GM20000 (cell line): ENCODE measurements at places on chromosomes 3 and 15.

- DNase-seq = peak; percentile 46
These were observed 11.0 kb upstream of the RAB7A start for GRCh38 chr3:128714887-128715491.

GRCh38 chr3:42705962-42706585, 3.5 kb upstream of the HHATL start:
- no peak for DNase-seq

GRCh38 chr15:74889883-74890664, at the start of gene MPI:
Gene MPI, plus strand, starts transcription at chr15:74890042. Its CDS starts 32 bp downstream, at chr15:74890074.
- DNase-seq = peak; percentile 95

DNA sequence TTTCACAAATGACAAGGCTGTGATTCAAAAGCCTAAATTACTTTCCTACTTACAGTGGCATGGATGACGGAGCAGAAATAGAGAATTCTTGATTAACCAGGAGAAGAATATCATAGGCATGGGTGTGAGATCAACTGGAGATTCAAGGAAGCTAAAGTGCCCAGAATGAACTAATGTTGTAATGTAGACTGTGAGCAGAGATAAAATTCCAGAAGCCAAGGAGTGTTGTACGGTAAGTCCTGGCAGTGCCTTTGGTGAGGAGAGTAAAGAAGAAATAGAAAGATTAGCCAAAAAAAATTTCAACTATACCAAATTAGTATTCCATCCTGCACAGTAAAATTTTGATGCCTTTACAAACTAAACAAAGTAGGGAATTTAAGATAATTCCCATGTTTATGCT, 75.9 kb downstream of the ZBTB20 start:
- DNase-seq = no peak

DNA sequence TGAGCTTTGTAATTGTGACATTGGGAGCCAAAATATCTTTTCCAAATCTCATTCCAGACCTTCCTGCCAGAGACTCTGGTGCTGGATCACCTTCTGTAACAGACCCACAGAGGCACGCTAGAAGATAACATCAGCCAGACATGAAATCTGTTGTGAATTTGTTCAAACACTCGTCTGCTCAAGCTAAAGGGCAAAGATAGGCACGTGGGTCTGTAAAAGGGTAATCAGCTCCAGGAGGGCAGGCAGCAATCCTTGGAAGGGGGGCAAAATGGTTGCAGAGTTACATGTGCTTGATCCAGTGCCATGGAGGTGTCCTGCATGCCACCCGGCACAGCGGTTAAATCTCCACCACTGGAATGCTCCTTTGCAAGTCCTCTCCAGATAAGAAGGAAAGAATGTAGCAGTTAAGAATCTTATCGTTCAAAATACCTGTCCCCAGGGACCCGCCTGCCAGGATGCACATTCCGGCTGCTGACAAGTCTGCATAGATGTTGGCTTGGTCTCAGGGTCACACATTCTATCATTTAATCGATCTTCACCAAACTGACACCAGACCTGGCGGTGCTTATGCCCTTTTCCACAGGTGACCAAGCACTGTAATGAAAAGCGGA, 74.8 kb downstream of the ADAMTS9 start:
- DNase-seq = no peak

GRCh38 chr3:12046406-12046805, 42.2 kb downstream of the SYN2 start:
- no peak for DNase-seq

DNA sequence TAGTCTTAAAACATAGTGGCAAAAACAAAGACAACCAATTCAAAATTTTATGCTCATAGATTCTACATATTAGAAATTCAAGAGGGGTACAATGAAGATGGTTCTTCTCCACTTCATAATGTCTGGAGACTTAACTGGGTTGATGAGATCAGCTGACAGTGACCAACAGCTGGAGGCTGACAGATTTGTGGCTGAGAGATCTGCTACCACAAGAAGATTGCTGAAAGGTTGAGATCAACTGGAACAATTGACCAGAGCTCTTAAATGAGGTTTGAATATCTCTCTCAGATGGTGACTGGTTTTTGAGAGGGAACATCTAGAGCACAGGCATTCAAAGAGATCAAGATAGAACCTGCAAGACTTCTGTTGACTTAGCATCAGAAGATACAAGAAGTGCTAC, 254.1 kb upstream of the ARPP21 start:
- no peak for DNase-seq

GRCh38 chr3:105516972-105517371, 150.3 kb downstream of the ALCAM start:
- DNase-seq = no peak

DNA sequence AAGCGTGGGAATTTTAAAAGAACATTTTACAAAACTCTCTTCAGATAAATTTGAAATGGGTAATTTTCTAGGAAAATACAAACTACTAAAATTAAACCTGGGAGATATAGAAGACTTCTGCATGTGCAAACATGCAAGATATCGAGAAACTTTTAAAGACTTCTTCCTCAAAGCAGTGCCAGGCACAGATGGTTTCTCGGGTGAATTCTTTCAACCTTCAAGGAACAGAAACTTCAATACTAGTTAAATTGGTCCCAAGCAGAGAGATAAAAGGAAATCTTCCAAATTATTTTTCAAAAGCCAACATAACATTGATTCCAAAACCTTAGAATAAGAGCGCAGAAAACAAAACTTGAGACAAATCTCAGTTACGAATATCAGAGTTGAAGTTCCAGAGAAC, 732.7 kb downstream of the PDCD6IP start:
- DNase-seq = no peak

GRCh38 chr3:102085431-102086176, 236.3 kb downstream of the NFKBIZ start:
- DNase-seq = no peak

GRCh38 chr15:66226736-66227135, 26.8 kb downstream of the MEGF11 start:
- no peak for DNase-seq

DNA sequence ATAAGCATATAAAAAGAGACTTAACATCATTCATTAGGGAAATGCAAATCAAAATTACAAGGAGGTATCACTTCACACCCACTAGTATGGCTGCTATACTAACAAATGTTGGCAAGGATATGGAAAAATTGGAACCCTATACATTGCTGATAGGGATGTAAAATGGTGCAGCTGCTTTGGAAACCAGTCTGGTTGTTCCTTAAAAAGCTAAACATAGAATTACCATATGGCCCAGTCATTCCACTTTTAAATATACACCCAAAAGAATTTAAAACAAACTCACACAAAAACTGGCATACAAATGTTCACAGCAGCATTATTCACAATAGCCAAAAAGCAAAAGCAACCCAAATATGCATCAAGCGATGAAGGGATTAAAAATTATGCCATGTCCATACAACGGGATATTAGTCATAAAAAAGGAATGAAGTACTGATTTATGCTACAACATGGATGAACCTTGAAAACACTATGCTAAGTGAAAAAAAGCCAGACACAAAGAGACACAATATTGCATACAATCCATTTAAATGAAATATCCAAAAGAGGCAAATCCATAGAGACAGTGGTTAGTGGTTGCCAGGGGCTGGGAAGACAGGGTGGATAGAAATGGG, 118.3 kb downstream of the OSBPL10 start:
- no peak for DNase-seq

- no peak for DNase-seq
These were observed 1301.6 kb downstream of the SI start for GRCh38 chr3:163776743-163777142.

DNA sequence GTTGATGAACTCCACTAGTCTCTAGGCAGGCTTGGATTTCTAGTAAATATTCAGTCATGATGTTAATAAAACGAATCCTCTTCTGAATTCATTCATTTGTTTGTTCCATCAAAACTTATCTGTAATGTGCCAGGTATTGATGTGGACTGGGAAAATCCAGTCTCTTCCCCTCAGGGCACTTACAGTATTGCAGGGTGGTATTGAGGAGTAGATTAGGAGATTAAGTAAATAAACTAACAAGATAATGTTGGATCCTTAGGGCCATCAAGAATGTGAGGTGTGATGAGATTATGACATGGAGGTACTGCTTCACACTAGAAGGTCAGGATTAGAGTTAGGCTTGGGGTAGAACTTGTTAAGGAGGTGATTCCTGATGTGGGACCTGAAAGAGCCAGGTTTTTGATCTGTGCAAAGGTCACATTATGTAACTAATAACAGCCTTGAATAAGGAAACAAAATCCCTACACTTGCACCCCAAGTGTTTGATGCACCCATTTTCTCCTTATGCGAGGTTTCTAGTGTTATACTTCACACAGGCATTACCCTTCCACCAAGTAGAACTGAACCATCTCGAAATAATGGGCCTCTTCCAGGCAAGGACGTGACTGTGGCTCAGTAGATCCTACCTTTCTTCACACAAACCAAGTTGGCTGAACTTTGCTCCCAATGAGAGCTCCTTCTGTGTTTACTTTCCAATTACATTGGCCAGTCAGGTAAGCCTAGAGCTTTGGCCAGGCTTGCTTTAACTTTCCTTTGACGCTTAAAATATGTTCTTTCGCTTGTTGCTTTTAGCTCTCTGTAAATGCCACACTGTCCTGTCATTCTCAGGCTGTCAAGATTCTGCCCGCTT, 16.7 kb downstream of the MCTP2 start:
- DNase-seq = no peak

DNA sequence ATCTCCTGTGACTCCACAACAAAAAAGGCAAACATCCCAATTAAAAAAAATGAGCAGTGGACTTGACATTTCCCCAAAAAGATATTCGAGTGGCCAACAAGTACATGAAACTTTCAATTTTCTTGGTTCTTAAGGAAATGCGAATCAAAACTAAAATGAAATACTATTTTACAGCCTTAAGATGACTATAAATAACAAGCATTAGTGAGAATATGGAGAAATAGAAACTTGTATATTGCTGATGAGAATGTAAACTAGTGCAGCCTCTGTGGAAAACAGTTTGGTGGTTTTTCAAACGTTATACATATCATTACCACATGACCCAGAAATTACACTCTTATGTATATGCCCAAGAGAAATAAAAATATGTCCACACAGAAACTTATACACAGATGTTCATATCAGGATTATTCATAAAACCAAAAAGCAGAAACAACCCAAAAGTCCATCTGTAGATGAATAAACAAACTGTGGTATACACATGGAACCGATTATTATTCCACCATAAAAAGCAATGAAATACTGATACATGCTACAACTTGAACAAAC, 153.2 kb upstream of the GPR149 start:
- DNase-seq = no peak

- peak; percentile 18 for DNase-seq
These were observed 588.7 kb upstream of the CBLB start for GRCh38 chr3:106457281-106458180.

DNA sequence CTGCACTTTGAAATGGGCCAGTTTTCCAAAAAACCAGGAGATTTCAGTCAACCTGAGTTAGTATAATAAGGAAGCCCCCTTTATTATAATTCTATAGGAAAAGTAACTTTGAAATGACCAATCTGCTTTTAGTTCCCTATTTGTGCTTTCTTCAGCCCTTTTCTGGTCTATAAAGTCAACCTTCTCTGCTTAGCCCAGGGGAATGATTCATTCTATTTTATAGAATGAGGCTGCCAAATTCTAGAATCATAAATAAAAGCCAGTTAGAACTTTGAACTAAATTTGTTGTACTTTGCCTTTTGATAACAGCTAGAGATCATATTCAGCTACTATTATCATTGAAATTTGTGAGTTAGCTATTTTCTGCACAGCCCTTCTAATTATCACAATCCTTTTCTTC, 24.7 kb downstream of the CIP2A start:
- DNase-seq = no peak

- DNase-seq = peak; percentile 82
These were observed 88.7 kb upstream of the C15orf39 start for GRCh38 chr15:75112848-75113492.

DNA sequence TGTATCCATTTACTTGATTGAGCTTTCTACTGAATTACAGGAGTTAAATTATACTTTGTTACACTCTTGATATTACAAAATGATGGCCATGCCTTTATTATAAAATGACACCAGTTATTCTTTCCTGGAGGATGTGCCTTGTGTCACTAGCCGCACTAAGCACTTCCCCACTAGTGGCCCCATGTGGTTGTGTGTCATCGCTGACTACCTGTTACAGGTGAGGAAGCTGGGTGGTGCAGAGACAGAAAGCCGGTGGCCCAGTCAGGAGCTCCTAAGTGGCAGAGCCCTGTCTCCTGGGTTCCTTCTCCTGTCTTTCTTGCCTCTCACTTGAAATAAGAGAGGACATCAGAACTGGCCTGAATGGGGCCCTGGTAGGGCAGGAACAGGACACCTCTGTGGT, 96.8 kb downstream of the IGF1R start:
- no peak for DNase-seq

DNA sequence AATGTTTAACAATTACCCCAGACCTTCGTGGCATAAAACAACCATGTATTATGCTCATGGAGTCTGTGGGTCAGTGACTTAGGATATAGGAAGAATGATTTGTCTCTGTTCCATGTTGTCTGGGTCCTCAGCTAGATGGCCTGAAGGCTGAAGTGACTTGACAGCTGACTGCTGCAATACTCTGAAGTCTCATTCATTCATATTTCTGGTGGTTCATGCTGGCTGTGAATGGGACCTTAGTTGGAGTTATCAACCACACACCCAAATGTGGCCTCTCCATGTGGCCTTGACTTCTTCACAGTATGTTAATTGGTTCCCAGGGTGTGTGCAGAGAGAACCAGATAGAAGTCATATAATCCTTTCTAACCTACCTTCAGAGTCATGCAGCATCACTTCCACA, 145.1 kb upstream of the BFSP2 start:
- no peak for DNase-seq

DNA sequence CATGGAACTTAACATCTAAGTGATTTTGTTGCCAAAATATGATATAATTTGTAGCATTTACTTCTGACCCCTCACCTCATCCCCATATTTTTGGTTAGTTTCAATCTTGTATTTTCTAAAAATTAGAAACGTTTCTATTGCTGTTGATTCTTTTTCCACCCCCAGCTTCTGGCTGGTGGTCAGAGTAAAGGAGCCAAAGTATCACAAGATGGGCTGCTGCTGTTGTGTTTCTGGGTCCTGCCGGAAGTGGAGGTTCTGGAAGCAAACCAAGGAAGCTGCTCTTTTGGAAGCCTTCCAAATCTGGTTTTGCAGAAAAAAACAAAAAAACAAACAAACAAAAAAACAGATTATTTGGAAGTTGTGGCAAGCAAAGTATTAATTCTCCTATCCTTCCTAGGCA, 221.1 kb upstream of the P2RY1 start:
- DNase-seq = no peak

DNA sequence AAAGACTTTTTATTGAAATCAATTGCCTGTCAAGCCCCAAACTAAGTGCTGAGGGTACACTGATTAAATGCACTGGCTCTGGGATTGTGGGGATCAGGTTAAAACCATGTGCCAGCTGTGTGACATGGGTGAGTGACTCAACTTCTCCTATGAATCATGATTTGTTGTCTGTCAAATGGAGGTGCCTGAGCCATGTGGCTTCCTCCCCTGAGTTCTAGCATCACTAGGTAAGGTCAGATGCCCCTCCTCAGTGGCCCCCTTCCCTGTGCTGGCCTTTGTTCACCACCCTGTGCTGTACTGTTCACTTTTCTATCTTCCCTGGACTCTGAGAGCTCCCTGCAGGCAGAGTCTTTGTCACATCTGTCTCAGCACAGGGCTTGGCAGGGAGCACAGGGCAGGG, 43.6 kb upstream of the ATP2B2 start:
- no peak for DNase-seq

- no peak for DNase-seq
These were observed 9.7 kb upstream of the LARP6 start for GRCh38 chr15:70863450-70864218.
